Hematopoietic multipotent progenitor cell treated with erythropoietin and hydrocortisone succinate and interleukin-3 and kit ligand, for 4 days (in vitro differentiated cells): ENCODE measurements at places on chromosomes 6 and 20.

- no peak for DNase-seq
These were observed 217.1 kb upstream of the MARCKS start for GRCh38 chr6:113640051-113640450.

- DNase-seq, result no peak
These were observed 2.2 kb upstream of the VEGFA start for GRCh38 chr6:43767553-43768505.

GRCh38 chr6:143505537-143505936 lies 6.0 kb downstream of the FUCA2 start:
- no peak for DNase-seq

GRCh38 chr6:14918200-14918907 lies 327.5 kb upstream of the JARID2 start:
- no peak for DNase-seq

DNA sequence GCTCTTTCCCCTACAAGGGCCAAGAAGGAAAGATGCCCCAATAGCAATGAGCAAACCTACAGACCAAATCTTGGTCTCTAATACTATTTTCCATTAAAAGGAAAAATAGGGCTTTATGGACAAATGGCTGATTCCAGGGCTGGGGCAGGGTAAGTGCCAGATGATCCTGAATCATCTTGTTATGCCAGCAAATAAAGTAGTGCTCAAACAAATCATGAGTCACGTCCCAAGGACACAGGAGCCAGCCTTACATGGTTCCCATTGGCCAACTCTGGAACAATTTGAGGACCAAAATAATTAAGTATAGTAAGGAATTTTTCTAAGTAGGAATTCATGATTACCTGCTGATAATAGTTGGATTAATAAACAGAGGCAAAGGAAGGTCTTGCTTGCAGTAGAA lies 53.2 kb upstream of the NKX2-4 start:
- no peak for DNase-seq

GRCh38 chr6:104301951-104302350 lies 557.8 kb downstream of the HACE1 start:
- no peak for DNase-seq

DNA sequence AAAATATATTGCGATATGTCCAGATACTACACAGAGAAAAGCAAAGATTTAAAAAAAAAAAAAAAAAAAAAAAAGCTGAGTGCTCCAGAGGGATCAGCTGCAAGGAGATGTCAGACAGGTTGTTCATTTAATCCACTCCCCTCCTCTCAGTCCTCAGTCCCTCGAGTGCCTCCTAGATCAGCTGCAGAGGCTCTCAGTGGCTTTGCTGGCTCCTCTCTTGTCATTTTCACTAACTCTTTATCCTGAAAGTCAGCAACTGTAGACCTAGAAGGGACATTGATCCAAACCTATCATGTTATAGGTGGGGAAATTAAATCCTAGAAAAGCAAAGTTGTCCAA lies 61.6 kb downstream of the KIAA0319 start:
- DNase-seq, result no peak

DNA sequence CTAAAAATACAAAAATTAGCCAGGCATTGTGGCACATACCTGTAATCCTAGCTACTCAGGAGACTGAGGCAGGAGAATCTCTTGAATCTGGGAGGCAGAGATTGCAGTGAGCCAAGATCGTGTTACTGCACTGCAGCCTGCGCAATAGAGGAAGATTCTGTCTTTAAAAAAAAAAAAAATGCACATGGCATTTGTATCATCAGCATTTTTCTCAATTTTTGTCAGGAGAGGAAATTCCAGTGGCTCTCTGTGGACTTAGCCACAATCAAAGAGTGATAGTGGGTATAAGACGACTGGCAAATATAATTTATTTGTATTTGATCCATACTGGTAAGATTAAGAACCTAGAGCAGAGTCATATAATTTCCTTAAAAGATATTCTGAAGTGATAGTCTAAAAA lies 28.6 kb downstream of the DEFB114 start:
- no peak for DNase-seq
